Hypothalamus (tissue), 51 donors: ENCODE measurements at places on chromosomes 12 and 14.

GRCh38 chr12:1503281-1503711 is 91.1 kb downstream of the FBXL14 start:
- no peak for DNase-seq

DNA sequence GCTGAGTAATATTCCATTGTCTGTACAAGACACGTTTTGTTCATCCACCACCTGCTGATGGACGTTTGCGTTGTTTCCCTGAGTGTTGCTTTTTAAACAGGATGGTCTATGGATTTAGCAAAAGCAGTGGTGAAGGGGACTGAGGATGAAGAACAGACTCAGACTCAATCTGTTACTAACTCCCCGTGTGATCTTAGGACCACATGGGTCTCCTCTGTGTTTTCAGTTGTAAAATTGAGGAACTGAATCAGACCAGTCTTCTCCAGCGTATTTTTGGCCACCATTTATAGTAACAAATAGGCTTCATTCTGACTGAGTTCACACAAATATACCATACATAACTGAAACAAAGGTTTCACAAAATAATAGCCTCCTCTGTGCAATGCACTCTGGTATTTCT is 85.6 kb downstream of the FOXN3 start:
- no peak for DNase-seq

- no peak for DNase-seq
These were observed 162.7 kb downstream of the KITLG start for GRCh38 chr12:88417531-88417930.

- no peak for DNase-seq
These were observed 336.3 kb downstream of the NOVA1 start for GRCh38 chr14:26261368-26262122.

DNA sequence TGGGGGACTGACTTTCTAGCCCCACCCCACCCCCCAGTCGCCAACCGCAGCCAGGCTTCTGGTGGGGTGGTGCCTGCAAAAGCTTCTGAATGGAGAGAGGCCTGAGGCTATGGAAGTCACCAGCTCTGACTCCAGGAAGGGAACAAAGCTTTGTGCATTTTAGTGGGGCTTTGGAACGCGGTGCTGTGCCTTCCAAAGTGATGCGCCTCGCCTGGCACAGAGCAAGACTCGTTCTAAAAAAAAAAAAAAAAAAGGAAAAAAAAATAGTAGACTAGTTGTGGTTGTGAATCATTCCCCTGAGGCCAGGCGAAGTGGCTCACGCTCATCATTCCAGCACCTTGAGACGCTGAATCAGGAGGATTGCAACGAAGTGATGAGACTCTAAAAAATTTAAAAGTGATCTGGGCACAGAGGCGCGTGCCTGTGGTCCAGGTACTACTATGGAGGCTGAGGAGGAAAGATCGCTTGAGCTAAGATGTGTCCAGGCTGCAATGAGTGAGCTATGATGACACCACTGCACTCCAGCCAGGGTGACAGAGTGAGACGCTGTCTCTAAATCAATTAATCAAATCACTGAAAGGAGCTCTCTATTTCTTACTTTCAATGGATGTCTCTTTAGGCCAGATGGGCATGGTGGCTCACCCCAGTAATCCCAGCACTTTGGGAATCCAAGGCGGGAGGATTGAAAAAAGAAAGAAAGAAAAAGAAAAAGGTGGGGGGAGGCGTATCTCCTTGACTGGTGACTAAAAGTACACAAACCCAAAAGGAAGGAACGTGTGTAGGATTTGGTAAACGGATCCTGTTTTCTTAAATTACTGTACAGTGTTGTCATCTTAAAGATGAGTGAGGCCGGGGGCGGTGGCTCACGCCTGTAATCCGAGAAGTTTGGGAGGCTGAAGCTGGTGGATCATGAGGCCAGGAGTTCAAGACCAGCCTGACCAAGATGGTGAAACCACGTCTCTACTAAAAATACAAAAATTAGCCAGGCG is 259.6 kb upstream of the ALG10B start:
- DNase-seq = no peak

- peak; percentile 75 for DNase-seq
These were observed 19.3 kb downstream of the HPD start for GRCh38 chr12:121839106-121839992.

- DNase-seq = no peak
These were observed 24.9 kb downstream of the TTLL5 start for GRCh38 chr14:75685910-75686309.

- no peak for DNase-seq
These were observed 34.8 kb upstream of the FRMD6 start for GRCh38 chr14:51616724-51617409.

DNA sequence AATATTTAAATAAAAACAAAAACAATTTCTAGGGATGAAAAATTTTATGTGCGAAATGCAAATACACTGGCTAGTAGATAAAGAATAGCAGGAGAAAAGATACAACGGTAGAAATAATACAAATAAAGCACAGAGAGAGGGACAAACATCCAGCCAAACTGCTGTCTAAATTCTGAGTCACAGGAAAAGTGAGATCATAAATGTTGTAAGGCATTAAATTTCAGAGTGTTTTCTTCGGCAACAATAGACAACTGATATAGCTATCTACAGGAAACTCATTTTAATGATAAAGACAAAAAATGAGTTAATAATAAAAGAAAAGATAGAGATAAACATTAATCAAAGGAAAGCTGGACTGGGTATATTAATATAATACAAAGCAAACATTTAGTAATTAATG is 122.2 kb downstream of the NTS start:
- DNase-seq = no peak

DNA sequence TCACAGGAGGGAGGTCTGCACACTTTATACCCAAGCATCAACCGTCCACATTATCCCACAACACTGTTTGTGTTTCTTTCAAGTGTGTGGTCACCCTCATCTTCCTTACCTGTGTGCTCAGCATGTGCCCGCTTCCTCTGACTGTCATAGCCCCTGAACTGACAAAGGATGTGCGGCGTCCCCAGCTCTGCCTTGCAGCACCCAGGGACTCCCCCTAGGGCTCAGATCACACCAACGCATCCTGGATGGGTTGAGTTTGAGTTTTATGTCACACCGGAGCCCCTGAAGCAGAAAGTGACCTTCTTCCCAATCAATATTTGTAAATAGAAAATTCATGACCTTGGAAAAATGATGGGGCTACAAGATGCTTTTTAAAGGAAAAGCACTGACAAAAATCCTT is 770.7 kb upstream of the TMEM132C start:
- DNase-seq = no peak
